ENCODE measurements at places on chromosomes 1 and 21.

- DNase-seq, result no peak
Observed at GRCh38 chr1:218292515-218292914, 7.4 kb downstream of the RRP15 start.

GRCh38 chr21:25842925-25843324 lies 108.2 kb downstream of the GABPA start:
- no peak for DNase-seq

DNA sequence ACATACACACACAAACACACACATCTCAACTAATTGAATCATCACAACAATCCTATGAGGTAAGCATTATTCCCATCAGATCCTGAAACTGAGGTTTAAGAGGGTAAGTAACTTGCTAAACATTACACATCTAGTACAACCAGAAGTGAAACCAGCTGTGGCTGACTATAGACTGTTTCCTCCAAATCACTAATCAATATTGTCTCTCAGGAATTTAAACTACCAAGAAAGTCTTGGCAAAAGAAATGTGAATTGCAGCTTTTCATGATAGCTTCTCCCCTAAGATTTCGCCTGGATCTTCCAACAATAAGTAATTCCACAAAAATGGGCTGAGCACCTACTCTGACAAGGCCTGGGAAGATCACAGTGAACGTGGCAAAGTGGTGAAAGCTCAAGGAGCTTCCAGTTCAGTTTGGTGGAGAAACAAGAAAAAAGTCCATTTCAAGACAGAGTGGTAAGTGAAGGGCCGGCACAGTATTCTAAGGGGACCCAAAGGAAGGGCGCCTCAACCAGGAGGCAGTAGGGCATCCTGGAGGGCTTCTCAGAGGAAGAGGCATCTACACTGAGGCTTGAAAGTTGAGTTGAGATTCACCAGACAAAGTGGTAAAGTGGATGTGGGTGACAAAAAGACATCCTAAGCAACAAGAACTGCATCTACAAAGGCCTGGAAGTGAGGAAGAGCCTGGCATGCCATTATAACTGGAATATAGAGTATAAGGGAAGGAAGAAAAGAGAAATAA lies 22.1 kb downstream of the LRRC52 start:
- DNase-seq, result no peak

DNA sequence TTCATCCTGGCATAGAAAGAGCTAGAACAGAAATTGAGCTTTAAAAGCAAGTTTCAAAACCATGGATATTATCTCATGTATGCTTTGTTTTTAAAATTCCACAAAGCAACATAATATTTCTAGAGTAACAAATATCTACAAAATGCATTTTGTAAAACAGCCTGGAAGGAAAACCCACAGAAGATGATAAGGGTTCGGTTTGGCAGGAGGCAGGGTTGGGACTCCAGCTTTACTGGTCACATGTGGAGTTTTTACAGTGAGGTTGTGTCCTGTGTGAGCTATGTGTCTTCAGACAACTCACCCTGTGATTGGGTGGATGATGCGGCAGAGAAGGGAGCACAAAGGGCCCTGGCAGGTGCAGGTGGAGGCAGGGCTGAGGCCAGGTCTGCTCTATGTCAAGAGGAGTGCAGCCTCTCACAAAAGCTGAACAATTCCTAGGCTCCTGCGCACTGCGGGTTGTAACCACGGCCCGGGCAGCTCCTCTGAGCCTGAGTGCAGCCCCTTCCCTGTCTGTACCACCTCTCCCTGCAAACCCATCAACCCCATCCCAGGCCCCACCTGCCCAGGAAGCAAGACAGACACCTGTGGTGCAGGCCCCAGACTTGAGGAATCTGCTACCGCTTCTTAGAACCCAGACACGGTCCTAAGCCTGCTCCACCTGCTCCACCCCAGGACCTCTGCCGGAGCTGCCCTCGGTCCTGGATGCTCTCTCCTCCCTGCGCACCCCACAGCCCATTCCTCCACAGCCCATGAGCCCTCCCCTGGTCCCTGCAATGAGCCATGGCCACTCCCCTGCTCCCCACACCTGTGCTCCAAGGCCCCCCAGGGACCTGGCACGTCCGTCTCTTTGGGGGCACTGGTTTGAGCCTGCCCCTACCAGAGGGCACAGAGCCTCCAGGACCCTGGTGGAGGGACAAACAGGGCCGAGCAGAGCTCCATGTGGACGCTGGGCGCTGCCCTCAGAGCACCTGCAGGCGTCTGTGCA lies 2.8 kb upstream of the COL18A1 start:
- no peak for DNase-seq

DNA sequence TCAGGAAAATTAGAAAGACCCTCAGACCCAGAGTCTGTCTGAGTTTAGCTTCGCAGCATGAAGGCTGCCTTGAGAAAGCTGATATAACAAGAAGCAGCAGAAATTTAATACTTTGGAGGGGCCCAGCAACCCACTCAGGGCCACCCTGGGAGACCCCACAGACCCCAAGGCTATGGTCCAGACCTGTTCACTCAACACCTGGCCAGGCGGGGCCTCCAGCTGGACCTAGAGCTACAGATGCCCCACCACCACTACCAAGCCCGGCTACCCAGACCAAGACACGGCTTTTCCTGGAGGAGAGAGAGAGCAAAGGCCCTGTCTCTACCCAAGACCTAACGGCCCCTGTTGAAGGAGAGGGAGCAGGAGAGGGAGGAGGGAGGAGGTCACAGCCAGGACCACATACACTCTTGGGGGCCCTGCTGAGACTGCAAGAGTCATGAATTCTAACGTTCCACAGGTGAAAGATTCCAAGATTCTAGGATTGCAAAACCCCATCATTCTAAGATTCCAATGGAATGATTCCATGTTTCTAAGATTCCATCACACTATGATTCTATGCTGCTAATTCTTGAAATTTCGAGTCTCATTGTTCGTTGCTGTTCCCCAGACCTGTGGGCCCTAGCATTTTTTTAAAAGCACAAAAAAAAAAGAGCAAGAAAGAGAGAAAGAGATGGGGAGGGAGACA lies 53.2 kb downstream of the LACTBL1 start:
- DNase-seq, result no peak

DNA sequence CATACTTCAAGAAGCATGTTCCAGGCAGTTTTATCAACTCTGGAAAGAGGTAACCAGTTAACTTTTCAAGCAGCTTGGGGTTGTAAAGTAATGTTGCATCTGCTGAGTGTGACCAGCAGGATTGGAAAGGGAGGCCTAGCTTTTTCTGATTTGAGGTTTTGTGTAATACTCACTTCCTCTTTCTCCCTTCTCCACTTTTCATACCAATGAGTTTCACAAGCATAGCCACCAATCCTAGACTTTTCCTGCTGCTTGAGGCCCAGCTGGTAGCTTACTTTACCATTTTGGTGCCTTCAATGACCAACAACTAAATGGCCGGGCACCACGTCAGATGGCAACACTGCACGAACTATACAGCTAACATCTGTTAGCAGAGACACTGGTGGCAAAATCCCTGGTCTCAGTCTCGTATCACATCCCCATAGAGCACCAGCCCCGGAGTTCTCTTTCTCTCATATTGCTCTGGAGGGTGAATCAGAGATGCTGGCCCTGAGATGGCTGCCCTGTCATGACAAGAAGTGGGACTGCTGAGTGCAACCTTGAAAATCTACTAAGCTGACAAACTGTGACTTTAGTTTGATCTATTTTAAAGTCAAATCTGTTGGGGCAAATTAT lies 14.8 kb upstream of the GPR88 start:
- DNase-seq, result no peak

DNA sequence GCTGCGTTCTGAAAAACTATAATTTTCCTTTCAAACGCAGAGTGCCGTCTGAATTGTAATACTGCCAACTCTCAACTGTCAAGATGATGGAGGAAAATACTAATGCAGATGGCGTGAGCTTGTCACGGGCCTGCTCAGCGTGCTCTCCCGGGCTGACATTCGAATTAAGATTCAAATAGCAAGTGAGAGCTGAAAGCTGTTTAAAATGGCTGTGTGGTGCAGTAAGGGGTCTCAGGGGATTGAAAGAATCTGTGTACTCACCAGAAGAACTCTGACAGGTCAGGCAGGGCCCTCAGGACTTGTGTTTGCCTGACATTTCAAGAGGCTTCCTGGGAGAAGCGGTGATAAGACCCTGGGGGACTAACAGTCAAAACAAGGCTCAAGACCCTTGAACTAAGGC lies 33.1 kb downstream of the ZMYND12 start:
- DNase-seq, result no peak

- DNase-seq, result no peak
Observed at GRCh38 chr1:102857251-102857650, 251.1 kb downstream of the COL11A1 start.

DNA sequence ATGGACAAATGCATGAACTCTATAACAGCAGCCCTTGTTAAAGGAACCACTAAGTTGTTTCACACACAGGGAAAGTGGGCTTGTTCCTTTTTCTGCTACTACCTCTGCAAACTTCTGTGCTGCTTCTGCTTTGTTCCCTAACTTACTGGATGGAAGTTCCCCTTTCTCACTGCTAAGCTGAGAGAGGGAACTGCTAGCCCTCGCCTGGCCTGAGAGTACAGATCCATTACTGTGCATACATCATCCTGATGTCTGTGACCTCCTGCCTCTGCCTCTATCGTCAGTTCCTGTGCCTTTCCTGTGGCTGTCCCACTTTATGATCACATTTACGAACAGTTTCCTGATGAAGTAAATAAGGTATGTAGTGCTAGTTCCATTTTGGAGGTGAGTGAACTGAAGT lies 3.5 kb downstream of the GNAT2 start:
- DNase-seq, result no peak

GRCh38 chr1:8032366-8032910 lies 6.3 kb upstream of the ERRFI1 start:
- no peak for DNase-seq

DNA sequence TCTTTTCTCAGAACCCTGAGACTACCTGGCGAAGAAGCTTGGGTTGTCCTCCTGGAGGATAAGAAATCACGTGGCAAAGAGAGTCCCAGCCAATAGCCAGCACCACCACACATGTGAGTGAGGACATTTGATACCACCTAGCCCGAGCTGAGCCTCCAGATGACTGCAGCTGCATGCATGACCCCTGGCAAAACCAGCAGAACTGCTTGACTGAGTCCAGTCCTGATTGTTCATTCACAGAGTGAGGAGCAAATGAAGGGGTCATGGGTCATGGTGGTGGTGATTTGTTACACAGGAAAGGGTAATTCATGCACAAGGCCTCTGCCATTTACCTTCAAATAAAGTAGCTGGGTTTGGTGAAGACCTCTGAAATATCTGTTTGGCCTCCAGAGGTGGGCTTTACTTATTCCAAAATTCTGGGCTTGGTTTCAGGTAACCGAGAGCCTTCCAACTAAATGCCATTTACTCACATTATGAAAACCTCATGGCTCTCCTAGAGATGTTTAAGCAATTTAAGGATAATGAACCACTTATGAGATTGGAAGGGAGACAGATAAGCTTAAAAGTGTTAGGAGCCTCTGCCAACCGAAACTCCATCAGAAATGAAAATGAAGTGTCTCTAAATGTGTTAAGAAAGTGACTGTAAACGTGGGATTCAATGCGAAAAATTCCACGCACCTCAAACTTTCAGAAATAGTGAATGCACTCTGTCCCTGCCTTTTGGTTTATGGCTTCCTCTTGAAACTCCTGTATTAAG lies 163.3 kb downstream of the SLC35F3 start:
- DNase-seq, result no peak

GRCh38 chr21:16473988-16474387 lies 744.2 kb downstream of the USP25 start:
- DNase-seq, result no peak

DNA sequence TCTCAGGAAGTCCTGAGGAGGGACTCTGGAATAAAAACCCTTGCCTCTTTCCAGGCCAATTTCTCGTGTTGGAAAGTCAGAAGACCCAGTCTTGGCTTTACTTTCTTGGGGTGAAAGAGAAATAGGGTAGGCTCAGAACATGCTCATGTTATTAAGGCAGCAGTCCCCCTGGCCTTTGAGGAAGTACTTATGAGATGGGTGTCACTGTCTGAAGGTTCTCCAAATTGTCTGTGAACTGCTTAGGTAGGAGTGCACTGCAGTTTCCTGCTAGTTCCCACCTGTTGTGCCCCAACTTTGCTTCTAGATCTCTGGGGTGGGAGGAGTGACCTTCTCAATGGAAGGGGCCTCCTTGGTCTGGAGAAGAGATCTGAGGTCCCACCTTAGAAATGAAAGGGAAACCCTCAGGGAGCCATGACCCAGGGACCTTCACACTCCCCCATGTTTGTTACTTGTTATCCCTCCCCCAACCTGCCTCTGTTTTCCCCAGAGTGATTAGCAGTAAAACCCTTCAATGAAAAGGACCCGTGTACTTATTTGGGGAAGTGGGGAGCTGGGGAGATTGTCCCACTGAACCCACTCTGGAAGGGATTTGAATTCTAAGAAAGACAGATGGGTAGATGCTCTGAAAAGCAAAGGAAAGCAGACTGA lies 5.7 kb downstream of the ZNF691 start:
- no peak for DNase-seq

DNA sequence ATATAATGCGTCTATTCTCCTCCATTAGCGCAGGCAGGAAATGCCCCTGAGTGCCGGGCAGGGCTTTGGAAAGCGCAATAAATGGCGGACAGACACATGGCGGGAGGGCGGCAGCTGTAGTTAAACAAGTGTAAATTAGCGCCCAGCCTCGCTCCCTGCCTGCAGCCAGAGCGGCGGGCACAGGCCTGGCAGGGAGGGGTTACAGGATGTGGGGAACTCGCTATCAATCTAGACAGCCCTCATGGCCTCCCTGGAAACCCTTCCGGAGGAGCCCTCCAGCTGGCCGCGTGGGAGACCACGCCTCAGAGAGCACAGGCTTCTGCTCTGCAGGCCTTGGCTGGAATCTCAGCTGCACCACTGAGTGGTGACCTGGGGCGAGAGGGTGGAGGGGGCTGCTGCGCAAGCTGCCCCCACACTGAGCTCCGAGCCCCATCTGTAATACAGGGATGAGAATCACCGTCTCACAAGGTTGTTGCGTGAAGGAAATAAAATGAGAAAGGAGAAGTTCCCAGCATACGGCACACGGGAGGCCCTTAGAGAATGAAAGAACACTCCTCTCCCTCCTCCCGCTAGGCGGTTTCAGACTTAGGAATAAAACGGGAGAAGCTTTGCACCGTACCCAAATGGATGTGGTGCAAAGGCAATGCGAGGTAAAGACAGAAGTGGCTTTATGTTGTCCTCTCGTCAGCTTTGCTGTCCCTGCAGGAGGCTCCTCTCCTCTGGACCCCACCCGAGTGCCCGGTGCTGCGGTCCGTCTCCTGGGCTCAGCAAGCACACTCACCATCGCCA lies 167.2 kb upstream of the POU3F1 start:
- DNase-seq, result peak; percentile 7

- DNase-seq, result no peak
Observed at GRCh38 chr1:17052038-17052437, 1.8 kb downstream of the SDHB start.

DNA sequence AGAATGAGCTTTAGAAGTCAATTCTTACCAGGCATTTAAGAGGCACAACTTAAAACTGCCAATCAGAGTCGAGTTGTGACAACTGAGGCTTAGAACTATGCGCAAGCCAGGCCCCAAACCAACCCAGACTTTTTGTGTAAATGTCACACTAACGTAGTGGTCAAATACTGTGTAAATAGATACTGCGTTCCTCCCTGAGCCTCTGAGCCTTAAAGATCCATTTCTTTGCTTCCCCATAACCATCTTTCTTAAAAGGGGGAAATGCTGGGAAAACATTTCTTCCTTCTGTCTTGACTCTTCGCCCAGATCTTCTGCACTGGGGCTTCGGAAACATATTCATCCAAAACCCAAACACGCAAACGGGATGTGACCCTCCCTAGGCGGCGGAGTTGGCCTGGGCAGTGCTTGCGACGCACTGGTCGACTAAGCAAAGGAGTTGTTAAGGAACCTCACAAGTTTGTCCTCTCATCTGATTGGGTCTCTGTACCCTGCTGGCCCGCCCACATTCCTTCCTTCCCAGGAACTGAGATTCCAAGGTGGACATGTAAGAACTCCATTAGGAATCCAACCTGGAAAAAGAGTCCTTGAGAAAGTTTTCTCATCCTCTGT lies 2.6 kb downstream of the ADAMTS5 start:
- no peak for DNase-seq

- peak; percentile 52 for DNase-seq
Observed at GRCh38 chr21:34022627-34023335, 50.6 kb upstream of the MRPS6 start.
